ENCODE measurements at places on chromosomes 4 and X.

- no peak for DNase-seq
Measured at GRCh38 chrX:3232262-3232923, 114.1 kb downstream of the MXRA5 start.

DNA sequence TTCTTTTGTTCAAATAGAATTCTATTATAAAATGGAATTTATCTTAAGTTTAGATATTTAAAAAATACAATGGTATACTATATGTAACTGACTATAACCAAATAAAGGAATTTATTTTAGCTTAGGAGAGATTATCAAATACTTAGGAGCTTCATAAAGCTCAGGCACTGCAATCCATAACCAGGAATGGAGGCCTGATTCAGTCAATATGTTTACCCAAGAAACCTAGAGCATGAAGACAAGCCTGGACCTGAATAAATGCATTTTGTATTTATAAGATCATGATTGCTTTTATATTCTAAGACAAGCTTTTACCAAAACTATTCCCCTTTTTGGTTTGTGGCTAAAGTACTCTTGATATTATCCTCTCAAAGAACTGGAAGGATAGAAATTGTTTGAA, 742.6 kb downstream of the FAT4 start:
- DNase-seq, result no peak

GRCh38 chr4:175651756-175652310, 160.2 kb downstream of the GPM6A start:
- DNase-seq, result no peak

- DNase-seq, result no peak
Measured at GRCh38 chrX:109362101-109362500, 119.8 kb downstream of the GUCY2F start.

- DNase-seq, result no peak
Measured at GRCh38 chr4:11741190-11741652, 312.5 kb upstream of the HS3ST1 start.

GRCh38 chrX:10017872-10018271, 50.7 kb downstream of the CLDN34 start:
- DNase-seq, result no peak

DNA sequence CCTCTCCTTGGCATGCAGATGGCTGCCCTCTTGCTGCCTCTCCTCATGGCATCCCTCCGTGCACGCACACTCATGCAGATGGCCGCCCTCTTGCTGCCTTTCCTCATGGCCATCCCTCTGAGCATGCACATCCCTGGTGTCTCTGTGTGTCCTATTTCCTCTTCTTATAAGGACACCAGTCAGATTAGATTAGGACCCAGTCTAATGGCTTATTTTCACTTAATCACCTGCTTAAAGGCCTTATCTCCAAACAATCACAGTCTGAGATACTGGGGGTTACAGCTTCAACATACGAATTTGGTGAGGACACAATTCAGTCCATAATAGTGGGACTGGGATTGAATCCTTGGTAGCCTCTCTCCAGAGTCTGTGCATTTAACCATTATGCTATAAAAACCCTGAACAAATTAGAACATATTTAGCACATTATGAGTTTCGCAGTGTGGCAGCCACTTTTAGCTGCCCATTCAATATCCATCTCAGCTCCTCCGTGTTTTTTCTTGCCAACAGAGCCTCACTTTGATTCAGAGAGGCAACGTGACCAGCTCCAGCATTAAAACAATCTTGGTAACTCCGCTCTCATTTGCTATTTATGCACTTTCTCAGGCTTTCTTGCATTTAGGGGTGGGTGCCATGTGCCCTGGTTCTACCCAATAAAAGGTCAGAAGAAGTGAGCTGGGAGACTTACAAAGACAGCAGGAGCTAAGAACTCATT, 26.2 kb upstream of the TMEM150C start:
- DNase-seq, result no peak

DNA sequence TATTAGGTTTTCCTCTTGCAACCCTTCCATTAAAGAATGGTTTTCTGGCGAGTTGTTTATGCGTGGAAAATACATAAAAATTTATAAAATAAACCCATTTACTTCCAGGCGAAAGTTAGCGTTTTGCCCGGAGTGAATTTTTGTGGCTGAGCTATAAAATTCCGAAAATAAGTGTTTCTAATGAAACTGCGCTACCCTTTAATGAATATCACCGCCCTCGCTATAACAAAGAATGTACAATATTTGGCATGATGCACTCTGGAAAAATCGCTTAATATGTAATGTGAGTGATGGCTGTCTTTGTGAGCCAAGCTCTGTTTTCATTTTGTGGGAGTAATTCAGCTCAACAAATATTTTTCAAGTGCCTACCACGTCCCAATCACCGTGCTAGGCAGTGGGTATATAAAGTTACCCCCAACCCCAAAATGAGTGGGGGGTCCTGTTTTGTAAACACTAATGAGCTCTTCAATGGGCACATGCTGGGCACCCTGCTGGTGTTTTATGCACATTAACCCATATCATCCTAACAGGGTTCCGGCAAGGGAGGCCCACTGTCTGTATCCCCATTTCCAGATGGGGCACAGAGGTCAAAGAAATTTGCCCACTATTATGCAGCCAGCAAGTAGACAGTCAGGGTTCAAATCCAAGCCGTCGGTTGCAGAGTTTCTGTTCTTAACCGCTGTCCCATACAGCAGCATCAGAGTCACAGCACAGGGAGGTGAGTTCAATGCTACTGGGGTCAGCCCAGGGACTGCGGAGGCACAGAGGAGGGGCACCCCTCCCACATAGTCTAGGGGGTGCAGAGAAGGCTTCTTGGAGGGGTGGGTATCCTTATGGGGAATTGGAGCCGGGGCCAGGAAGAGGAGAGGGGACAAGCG, 65.7 kb upstream of the STX18 start:
- no peak for DNase-seq
